ENCODE measurements at places on chromosomes 12 and 14.

DNA sequence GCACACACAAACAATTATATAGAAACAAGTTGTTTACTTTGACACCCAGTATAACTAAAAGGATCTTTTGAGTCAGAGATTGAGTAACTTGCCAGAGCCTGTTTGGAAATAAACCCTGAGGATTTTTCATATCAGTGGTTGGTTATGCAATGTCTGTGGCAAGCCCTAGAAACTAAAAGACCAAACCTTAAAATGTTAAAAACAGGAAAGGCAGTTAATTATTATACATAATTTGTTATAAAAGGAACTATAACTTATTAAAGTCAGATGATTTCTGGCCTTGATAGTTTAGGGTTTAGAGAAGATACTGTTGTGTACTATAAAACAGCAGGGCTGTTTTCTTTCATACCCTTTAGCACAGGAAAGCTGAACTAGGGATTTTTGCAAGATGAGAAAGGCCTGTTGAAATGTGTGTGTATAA lies 44.1 kb downstream of the PSEN1 start:
- no peak for DNase-seq

- peak; percentile 92 for DNase-seq
These were observed 9.7 kb downstream of the SLC25A47 start for GRCh38 chr14:100332797-100333196.

DNA sequence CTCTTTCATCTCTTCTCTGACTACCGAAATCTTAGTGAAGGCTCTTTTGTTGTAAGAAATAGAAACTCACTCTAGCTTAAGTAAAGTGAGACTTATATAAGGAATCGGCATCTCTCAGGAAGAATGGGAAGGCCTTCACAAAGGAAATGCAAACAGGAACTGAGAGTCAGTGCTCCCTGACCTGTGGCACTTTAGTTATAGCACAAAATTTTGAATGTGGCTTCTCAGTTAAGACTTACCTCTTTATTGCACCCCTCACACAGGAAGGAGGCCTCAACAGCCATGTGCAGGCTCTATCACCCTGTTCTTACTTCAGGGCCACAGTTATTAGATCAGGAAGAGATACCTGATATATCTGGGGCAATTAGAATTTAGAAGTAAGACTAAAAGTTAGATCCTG lies 224.7 kb upstream of the EGLN3 start:
- DNase-seq: no peak

- no peak for DNase-seq
These were observed 78.3 kb downstream of the SERPINA3 start for GRCh38 chr14:94690486-94690885.

GRCh38 chr12:95548539-95549391 lies 2.5 kb downstream of the USP44 start:
- peak; percentile 81 for DNase-seq

DNA sequence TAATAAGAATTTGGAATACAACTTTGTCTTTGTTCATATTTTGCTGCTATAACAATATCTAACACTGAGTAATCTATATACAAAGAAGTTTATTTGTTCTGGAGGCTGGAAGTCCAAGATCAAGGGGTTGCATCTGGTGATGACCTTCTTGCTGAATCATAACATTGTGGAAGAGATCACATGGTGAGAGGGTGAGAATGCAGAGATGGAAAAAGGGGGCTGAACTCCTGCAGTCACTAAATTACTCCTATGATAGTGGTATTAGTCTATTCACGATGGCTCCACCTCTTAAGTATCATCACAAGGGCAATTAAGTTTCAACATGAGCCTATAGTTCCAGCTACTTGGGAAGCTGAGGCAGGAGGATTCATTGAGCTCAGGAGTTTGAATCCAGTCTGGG lies 4.5 kb upstream of the AKAP6 start:
- DNase-seq: no peak

- DNase-seq: no peak
These were observed 21.0 kb upstream of the ACSM4 start for GRCh38 chr12:7282844-7283243.

- no peak for DNase-seq
These were observed 225.5 kb downstream of the CCDC91 start for GRCh38 chr12:28415755-28416154.

DNA sequence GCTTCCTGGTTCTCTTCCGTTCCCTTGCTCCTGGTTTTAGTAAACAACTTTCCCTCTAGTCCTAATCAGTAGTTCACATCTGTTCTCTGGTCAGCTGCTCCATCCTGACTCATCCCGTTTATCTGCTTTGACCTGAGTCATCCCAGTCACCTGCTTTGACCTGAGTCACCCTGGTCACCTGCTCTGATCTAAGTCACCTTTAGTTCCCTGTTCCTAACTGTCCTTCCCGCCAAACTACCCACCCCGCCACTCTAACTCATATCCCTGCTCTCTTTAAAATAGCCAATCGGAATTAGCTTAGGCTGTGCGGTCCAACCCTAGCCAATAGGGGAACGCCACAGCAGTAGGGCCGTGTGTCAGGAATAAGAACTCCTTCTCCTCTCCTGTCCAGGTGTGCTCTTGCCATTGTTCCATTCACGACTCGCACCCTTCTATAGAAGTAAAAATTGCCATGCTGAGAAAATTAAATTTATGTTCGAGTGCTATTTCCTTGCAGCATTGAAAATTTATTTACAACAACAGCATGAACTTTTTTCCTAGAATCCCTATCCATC lies 3.1 kb upstream of the ANKRD33 start:
- DNase-seq: peak; percentile 96

GRCh38 chr14:104356020-104356737 lies 217.8 kb downstream of the KIF26A start:
- DNase-seq: no peak

DNA sequence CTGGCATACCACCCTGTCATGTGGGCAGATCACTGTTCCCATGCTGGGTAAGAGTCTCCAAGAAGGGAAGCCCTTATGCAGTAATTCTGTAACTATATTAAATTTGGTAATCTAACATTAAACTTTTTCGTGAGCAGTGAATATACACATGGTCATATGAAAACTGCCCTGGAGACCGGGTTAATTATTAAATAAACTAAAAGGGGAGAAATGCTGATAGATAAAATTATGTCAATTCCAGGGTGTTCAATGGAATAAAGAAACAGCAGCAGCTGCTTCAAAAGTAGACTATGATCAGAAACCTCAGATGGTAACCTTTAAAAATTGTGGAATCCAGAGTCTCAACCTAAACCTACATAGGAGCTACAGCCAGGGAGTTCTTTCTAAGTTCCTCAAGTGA lies 100.0 kb downstream of the PAWR start:
- DNase-seq: no peak

DNA sequence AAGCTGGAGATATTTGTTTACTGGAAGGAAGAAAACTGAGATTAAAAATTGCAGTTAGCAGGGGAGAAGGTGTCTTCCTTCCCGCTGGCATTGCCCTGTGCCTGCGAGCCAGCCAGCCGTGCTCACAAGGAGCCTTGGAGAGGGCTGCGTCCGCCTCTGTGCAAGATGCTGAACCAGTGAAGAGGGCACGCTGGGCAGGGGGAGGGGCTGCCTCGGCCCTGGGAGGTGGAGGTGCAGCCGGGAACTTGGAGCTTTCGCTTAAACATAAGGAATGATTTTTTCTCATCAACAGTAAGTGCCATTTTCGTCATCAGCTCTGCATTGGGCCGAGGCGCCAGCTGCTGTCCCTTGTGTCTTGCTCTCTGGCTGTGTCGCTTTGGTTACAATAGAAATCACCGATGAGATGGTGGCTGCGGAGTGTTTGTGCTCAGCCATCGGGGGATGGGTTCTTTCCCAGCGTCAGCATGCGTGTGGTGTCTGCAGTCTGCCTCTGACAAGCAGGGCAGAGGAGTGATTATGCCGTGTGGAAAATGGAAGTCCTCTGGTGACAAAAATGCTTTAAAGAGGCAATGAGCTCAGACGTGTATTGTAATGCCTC lies 97.3 kb downstream of the ESR2 start:
- no peak for DNase-seq

GRCh38 chr12:67579662-67580003 lies 68.9 kb upstream of the DYRK2 start:
- DNase-seq: no peak

DNA sequence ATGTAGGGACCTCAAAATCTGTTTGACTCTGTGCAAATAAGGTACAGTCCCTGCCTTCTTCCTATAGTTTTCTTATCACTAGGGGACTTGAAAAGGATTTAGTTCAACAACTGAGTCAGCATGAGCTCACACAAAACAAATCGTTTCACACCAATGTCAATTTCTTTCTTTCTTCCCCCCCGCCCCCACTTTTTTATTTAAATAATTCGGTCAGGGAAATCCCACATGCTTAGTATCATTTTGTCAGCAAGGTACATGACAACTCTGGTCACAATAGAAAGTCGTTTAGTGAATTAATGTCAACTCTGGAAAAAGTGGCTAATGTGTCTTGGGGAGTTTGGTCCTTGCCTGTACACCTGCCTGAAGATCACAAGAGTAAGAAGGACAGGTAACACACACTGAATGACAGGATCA lies 232.2 kb upstream of the PLEKHG7 start:
- no peak for DNase-seq

GRCh38 chr12:91555436-91556415 lies 373.1 kb upstream of the DCN start:
- DNase-seq: no peak

GRCh38 chr14:61615743-61616523 lies 79.4 kb upstream of the HIF1A start:
- no peak for DNase-seq

DNA sequence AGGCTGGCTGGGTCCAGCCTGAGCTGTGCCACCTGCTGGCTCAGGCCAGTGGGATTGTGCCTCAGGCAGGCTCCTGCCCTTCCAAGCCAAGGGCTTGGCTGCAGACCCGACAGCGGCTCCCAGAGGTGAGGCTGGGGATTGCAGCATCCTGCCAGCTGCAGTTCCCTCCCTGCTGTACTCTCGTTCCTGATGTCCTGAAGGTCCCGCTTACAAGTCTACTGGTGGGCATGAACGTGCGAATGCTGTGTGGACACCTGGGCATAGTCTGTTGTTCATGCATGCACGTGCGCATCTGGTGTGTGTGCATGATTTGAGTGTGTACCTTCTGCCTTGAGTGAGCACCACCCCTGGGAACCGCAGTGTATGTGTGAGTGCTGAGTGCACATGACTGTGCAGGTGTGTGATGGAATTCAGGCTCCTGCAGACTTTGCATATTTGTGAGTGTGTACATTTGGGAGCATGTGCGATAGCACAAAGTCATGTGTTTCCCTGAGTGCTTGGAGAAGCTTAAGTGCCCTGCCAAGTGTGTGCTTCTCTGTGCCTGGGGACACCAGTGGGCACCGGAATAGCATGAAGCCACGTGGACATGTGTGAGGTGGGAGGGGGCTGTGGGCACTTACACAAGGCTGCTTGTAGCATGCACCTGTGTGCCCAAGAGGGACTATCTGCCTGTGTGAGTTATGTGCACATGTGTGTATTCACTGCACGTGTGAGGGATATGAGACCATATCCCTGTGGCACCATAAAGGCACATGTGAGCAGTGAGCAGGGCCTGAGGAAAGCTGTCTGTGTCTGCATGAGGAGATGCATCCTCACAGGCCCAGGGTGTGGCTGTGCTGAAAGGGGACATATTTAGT lies 19.3 kb upstream of the KRT7 start:
- DNase-seq: peak; percentile 98

- DNase-seq: no peak
These were observed 492.7 kb upstream of the MGAT4C start for GRCh38 chr12:86748894-86749293.

GRCh38 chr12:28173440-28173839 lies 16.8 kb upstream of the CCDC91 start:
- no peak for DNase-seq

- DNase-seq: peak; percentile 66
These were observed 41.4 kb downstream of the BORCS5 start for GRCh38 chr12:12398026-12398859.

GRCh38 chr12:129467289-129467688 lies 436.5 kb downstream of the TMEM132D start:
- peak; percentile 18 for DNase-seq

GRCh38 chr12:1666215-1666614 lies 24.7 kb upstream of the ADIPOR2 start:
- DNase-seq: no peak
